ENCODE measurements at places on chromosomes 6 and 20. TPM values are rescaled to one million over a fixed set of nuclear protein-coding genes. Genes with fewer than 3 reads are reported as not detected.

GRCh38 chr6:158850807-158851115 is 31.6 kb upstream of the EZR start:
- DNase-seq = peak; percentile 27

- no peak for DNase-seq
Observed at GRCh38 chr6:34140075-34140474, 5.8 kb downstream of the GRM4 start.

DNA sequence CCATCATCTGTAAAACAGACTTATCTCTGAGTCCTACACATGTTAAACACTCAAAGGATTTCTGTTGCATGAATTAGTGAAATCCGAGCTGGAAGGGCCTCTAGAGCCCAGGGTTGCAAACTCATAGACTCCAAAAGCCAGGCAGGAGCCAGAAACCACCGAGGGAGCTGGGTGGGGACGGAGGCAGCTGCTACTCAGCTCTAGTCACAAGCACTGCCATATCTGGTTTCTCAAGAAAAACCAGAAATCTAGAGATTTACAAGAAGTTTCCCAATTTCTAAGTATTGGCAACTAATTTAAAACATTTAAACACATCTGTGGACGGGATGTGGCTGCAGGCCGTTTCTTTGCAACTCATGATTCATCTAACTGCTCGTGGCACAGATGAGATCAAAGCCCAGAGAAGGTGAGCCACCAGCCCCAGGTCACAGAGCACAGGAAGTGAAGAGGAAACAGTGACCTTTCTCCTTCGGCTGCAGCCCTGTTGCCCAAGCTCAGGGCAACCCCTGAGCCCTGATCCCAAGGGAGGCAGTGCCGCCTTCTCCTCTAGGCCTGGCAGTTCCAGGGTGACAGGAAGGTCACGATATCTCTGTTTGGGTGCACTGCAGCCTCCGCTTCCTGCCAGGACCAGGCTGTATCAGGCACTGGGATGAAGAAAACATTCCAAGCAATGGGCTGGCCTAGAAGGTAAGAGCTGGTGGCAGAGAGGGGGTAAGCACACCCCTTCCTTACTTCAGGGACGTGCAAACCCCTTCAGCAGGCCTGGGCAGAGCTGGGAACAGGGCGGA is 26.4 kb upstream of the PTGIS start:
- peak; percentile 44 for DNase-seq

- DNase-seq = peak; percentile 70
Observed at GRCh38 chr20:51326201-51326819, 216.2 kb downstream of the NFATC2 start.

GRCh38 chr6:129817332-129817731 is 43.8 kb downstream of the TMEM244 start:
- no peak for DNase-seq

DNA sequence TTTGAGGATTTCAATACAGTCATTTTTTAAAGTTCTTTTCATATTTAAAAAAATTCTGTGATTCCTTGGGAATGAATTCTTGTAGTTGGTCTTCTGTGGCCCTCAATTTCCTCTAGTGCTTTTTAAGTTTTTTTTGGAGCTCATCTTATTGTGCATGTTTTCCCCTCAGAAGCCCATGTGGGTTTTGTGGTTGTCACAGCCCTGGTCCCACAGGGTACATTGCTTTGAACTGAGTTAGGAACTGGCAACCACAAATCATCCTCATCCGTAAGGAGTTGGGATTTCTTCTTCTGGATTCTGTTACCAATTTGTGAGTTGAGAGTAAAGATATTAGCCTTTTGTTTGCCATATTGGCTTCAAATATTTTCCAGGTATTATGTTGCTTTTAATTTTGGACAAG is 89.9 kb downstream of the AKAP7 start:
- no peak for DNase-seq

Gene PSMB9
- 3.5 TPM for total RNA-seq

Gene PTPRA
- total RNA-seq = 29.3 TPM

Data from MCF 10A (cell line).